ENCODE measurements at places on chromosomes 1 and 21.

DNA sequence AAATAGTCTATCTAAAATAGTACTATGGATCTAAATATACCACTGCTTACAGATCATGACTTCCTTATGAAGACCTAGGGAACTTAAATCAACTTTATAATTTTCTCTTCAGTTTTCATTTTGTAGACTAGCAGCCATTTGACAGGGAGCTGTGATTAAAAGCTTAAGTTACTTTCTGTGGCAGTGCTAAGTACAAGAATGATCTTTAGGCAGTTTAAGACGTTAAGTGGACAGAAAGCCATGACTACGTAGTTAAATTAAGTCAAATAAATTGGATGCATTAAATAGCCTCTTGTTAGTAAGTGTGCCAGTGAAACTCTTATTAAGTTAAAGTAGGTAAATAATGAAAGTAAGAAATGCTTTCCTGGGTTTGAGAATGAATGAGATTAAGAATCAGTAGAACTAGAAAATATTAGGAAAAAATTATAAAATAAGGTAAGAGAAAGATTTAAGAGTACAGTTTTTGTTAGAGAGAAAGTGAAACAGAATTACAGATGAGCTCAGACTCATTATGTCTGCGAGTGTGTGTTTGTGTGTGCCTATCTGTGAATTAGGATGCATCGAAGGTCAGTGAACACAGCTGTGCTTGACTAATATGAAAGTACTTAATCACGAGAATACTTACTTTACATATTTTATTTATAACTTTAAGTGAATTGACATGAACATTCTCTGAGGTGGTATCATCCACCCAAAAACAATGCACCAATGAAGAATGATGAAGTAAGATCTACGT lies 336.9 kb downstream of the KCNT2 start:
- DNase-seq = no peak

DNA sequence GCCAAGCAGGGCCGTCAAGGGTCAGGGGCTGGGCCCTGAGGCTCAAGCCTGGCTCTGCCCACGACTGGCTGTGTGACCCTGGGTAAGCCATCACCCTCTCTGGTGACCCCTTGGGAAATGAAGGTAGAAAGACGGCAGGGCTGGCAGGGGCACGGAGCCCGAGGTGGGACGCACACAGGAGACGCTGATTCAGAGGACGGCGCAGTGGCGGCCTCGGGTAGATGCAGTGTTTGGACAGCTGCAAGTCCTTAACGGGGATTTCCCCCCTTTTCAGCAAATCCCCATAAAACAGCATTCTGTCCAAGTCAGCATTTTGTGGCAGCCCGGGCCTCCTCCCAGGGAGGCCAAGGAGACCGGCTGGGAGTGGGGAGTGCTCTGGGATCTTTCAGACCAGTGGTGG lies 16.7 kb downstream of the COL8A2 start:
- DNase-seq = no peak

DNA sequence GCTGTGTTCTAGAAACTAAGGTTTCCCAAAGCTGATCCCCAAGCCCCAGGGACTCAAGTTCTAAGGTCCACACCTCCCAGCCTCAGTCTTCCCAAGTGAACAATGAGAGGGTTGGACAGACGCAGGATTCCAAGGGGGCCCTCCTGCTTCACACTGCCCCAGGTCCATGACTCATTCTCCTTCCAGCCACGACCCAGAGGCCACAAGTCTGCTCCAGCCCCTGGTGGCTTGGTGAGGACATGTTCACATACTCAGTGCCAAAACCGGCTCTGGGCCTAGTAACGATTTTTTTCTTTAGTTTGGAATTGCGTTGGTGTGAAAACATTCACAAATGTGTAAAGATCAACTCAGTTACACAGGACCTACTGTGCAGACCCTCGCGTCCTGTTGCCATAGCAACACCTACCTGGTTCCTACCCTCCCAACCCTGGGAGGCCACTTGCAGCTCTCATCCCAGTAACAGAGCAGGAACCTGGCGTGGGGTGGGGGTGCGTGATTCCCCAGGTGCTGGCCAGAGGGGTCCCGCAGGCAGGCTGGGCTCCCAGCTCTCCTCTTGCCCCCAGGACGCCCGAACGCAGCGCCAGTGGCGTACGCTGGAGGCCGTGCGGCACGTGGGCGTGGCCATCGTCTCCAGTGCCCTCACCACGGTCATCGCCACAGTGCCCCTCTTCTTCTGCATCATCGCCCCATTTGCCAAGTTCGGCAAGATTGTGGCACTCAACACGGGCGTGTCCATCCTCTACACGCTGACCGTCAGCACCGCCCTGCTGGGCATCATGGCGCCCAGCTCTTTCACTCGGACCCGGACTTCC lies 57.0 kb downstream of the DISP3 start:
- no peak for DNase-seq

DNA sequence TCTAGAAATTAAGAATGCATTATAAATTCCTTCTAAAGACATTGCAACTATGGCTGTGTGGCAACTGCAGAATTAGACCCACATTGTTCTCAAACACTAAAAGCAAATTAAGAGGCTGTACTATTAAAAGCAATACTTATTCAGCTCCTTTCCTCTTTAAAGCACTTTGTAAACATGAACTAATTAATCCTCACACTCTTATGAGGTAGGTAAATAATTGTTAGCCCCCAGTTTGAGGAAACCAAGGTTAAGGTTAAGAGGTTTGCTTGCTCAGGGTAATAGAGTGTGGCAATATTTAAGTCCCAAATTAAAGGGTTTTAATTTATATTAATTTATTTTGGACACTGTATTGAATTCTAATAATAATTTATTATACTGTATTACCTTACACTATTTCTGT lies 553.8 kb downstream of the LRRIQ3 start:
- DNase-seq = no peak

DNA sequence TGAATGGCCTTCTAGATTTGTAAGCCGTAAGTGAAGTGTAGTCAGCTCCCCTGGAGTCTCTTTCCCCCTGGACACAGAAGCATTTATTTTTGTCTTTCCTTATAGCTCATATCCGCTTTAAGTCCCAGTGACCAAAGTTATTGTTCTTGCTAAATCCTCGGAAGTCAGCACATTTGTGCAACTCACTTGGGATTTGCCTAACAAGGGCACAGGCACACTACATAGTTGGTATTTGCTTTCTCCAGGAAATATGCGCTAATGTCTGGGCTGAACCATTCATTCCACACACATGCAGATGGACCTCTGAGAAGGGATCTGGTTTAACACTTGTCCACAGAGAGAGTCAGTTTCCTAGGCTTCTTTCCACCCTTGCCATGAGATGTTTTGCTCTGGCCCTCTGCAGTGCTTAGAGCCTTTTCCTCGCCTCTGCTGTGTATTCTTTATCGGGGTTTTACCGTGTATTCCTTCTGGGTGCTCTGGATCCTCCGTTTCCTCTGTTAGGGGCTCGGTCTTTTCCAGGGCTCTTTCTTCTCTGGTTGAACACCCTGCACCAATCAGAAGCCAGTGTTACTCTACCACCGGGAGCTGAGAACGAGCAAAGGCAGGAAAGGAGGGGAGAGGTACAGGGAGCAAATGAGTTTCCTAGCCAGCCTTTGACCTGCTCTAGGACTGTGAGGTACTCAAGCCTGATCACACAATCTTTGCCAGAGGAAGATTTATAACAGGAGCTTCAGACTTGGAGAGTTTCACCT lies 72.4 kb downstream of the ABCA4 start:
- DNase-seq = no peak

DNA sequence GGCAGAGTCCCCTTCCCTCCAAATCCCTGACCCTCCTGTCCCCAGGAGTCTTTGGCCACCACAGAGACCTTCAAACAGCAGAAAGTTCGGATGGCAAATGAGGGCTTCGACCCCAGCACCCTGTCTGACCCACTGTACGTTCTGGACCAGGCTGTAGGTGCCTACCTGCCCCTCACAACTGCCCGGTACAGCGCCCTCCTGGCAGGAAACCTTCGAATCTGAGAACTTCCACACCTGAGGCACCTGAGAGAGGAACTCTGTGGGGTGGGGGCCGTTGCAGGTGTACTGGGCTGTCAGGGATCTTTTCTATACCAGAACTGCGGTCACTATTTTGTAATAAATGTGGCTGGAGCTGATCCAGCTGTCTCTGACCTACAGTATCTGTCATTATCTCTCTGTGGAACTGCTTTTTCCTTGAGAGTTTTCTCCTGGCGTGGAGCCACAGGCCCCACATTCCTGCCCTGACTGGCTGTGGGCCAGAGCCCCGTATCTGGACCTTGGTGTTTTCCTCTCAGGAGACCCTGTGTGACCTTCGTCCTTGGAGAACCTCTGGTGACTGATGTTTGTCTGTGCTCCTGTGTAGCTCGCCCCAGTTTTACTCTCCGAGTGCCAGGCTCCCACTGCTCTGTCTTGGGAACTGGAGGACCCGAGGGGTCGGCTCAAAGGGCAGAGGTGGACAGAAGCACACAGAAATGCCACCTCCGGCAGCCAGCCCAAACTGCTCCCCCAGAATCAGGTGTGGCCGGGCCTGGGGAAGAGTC lies 4.8 kb downstream of the SLC27A3 start:
- no peak for DNase-seq

GRCh38 chr1:173433751-173434326 lies 43.3 kb upstream of the PRDX6 start:
- no peak for DNase-seq

- no peak for DNase-seq
Measured at GRCh38 chr21:14866859-14867765, 197.7 kb downstream of the NRIP1 start.

DNA sequence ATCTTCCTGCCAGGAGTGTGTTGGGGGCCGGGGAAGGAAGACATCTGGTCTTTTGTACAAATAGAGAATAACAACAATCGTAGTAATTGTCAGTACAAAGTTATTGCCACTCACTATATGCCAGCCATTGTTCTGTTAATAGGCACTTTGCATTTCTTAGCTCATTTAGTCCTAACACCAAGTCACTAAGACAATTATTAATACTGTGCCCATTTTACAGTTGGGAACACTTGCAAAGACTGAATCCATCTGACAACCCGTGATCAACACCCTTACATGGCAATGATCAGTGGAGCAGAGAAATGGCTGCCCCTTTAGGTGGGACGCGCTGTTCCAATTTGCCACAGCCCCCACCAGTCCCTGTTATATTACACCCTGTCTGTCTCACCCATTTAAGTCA lies 33.3 kb downstream of the FBXO2 start:
- no peak for DNase-seq

GRCh38 chr1:186207391-186208085 lies 167.5 kb downstream of the TPR start:
- DNase-seq = no peak

DNA sequence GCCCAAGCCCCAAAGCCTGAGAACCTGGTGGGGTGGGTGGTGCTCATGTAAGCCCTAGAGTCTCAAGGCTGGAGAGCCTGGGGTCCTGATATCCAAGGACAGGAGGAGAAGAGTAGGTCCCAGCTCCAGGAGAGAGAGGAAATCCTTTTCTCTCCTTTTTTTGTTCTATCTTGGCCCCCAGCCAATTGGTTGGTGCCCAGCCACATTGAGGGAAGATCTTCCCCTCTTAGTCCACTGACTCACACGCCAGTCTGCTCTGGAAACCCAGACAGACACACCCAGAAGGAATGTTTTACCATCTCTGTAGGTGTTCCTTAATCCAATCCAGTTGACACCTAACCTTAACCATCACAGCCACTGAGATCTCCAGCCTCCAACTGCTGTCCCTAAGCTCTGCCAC lies 16.2 kb upstream of the LIN9 start:
- no peak for DNase-seq

DNA sequence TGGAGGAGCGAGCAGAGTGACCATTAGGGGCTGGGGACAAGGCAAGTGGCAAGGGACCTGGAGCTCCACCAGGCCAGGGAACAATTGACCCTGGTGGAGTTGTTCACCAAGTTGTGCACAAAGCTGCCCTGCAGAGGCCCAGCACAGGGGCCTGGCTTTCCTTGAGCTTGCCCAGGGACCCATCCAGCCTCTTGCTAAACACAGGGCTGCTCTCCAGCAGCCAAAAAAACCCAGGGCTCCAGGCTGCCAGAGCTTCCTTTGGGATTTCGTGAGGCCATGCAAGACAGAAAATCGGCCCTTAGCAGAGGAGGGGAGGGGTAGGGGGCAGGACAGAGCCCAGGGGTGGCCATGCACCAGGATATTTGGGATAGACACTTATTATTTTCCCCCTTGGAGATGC lies 32.6 kb downstream of the LRP8 start:
- DNase-seq = no peak

DNA sequence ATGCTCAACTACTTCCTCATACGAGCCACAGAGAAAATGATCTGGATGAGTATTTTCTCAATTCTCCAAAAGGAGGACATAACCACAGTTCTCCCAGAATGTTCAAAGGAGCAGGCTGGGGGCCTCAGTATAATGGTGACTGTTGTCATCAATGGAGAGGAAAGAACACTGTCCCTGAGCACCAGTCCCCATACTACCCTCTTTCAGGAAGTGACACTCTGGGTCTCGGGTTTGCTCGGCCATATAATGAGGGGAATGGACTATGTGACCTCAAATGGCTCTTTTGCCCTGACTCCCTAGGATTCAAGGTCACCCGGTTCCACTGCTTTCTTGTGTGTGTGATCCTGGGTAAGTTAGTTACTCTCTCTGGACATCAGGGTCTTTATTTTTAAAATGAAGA lies 22.8 kb downstream of the SLC9A1 start:
- no peak for DNase-seq

- no peak for DNase-seq
Measured at GRCh38 chr1:239169276-239169675, 217.1 kb upstream of the CHRM3 start.

- no peak for DNase-seq
Measured at GRCh38 chr1:24727501-24728216, 17.6 kb upstream of the CLIC4 start.

DNA sequence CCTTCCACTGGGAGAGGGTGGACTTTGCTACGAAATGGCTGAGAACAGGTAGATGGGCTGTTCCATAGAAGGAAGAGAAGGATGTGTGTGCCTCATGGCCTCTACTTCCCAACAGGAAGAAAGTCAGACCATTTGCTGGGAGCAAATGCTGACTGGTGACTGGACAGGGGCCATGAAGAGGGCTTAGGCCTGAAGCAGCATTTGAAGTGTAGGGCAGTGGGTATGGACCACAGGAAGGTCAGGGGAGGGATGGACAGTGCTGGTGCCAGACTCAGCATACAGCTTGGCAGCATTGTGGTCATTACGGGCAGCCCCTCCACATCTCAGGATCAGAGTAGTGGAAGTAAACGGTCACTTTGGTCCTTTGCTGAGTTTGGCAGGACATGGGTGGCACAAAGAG lies 275.7 kb downstream of the MATN1 start:
- DNase-seq = no peak

DNA sequence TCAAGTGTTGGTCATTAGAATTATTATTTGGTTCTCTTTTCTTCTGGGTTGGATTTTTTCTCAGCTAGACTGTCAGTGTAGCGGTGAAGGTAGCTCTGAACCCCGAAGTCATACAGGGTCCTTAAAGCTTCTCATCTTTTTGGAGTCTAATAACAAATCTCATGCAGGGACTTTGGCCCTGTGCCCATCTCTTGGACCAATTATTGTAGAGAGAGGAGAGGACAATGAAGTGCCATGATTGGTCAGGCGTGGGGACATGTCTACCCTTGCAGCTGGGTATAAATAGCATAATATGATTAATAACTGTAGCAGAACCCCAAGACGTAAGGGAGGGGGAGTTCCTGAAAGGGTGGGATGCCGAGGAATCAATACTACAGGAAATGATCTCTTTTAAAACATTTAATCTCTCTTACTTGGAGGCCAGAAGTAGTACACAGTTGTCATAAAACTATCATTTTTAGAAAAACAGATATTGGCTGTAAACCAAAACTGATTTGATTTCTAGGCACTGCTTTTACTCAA lies 8.8 kb downstream of the MAGI3 start:
- DNase-seq = no peak

GRCh38 chr1:27071049-27071416 lies 58.4 kb upstream of the TENT5B start:
- no peak for DNase-seq
